ENCODE measurements at places on chromosomes 12 and 14.

- DNase-seq, result no peak
Measured at GRCh38 chr12:18139254-18139653, 49.3 kb upstream of the RERGL start.

GRCh38 chr12:54068418-54069070 is 14.9 kb downstream of the HOXC4 start:
- DNase-seq, result no peak

DNA sequence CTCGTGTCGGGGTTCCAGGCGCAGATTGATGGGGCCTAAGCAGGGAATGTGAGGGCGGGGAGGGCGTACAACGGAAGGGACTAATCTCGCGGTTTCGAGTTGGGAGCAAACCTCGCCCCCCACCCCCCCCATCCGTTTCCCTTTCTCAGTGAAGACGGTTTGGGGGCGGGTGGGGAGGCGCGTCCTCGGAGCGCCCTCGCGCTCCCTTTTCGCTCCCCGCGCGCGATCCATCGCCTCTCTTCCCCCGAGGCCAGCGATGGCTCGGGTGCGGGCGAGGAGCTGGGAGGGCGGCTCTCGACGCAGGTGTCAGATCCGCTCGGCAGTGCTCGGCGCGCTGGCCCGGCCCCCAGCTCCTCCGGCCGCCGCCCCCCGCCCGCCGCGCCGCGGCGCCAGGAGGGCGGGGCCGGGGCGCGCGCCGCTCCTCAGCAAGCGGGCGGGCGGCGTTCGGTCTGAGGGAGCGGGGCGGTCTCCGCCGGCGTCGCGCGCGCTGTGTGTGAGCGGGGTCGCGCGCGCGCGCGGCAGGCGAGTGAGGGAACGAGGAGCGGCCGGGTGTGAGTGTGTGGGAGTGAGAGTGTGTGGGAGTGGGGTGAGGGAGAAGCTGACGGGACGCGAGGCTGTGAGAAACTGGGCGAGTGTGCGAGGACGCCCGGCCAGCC is at the start of gene RIMKLB:
TSS of gene RIMKLB (plus strand) at position 516 of the 656 bp plus-strand sequence. CDS start 15,876 bp downstream, outside the sequence.
- DNase-seq, result peak; percentile 81

DNA sequence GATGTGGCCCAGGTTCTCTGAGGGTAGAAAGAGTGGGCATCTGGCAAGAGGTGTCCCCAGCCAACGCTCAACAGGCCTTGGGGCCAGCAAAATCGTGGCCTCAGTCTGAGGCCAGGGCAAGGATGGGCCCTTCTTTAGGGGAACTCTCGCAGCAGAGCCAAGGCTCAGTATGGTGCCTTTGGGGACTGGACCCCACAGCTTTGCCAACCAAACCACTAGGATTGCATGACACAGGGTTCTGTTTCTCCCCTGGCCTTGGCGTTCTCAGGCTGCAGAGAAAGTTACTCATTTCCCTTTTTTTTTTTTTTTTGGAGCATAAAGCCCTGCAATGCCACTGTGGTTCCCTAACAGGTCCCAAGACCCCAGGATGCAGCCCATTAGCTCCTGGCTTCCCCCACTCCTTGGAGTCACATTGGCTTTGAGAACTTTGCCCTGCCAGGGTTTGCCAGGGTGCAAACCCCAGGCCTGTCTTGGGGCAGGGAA is 100.6 kb downstream of the LGMN start:
- DNase-seq, result peak; percentile 69

DNA sequence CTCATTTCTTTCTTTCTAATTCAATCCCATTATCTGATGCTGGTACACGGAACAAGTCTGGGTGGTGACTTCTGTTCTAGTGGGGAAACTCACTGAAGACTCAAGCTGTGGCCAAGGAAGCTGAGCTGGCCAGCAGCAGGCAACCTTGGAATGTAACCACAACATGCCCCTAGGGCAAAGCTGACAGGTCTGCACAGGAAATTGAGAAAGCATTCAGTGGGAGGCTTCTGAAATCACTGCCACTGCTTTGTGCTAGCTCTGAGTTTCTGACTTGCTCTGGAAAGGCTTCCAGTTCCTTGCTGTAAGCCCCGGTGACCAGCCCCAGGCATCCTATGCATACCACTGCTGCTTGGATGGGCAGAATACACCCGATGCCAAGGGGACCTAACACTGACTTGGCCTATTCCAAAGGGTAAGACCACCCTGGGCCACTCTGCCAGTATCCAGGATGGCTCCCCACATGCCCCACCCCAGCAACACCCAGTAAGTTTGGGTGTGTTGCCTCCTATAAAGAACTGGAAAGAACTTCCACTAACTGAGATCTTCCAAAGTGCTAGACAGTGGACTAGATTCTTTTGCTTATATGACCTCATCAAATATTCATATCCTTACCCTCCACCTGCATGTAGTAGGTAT is 84.5 kb upstream of the CDKN3 start:
- DNase-seq, result peak; percentile 88

DNA sequence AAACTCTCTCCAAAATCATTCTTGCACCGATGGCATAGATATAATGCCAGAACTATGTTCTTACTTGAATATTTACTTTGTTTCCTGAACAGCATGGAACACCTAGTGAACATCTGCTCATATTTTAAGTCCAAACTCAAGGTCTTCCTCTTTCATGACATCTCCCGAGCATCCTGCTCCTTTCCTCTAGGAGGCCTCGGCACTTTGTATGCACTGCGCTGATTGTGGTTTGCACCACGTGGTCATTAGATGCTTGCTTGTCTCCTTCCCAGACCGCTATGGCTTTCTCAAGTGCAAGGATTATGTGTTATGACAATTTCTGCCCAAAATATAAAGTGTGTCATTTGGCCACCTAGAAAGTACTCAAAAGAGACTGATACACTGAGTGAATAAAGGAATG is 912.0 kb downstream of the GALC start:
- no peak for DNase-seq

DNA sequence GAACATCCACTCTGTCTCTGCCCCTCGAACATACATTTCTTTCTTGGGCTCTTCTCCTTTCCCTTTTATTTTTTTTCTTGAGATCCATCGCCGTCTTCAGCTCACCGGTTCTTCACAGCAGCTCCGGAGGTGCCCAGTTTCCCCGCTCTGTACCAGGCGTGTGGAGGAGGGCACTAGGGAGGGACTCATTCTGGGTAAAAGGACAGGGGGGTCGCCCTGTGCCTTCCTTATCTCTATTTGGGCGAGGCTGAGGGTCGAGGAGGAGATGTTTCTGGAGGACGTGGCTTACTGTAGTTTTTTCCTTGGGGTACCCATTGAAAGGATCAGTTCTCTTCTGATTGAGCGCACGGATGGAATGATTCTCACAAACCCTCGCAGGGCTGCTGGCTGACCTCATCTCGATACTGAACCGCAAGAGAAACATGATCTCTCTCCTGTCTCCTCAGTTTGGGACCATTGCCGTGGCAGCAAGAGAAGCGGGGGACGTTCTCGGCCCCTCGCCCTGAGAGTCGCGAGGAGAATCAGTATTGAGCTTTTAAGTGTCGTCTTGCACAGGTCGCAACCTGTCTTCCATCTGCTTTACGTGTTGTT is 386 bp downstream of the LIN52 start:
- DNase-seq, result peak; percentile 45

Data from AG08395 (cell line).